ENCODE measurements at places on chromosomes 2 and 18.

- DNase-seq = no peak
Observed at GRCh38 chr18:46338766-46339165, 234.6 kb downstream of the HAUS1 start.

DNA sequence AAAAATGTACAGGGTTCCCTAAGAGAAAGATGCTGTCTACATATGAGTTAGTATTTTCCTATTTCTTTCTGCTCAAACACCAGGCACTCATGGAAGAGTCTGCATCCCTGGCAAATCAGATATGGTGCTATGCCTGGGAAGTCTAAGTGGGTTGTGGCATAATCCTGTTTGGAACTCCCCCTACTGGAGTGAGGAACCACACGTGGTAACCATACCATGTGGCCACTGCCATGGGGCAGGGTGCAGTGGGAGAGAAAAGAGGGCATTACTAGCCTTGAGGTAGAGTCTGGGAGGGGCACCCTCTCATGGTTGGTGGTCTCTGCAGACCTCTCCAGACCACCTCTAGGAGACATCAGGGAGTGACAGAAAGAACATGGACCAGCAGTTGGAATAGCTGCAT lies 257.9 kb upstream of the ATP5MC3 start:
- no peak for DNase-seq

- DNase-seq = no peak
Observed at GRCh38 chr2:9045595-9045994, 42.1 kb upstream of the MBOAT2 start.

DNA sequence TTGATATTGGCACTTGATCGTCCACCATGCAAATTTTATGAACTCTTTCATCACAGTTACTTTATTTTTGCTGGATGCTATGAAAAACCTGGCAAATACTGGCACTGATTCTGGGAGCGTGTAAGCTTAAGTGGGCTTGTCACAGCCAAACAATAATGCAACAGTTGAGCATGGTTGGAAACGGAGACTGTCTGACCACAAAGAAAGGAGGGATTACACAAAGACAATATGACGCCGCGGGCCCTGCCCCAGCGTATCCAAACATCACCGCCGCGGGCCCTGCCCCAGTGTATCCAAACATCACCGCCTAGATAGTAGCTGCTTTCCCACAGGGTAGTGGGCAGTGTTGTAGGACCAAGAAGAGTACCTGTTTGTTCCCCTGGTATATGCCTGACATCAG lies 135.9 kb downstream of the PRPF40A start:
- peak; percentile 15 for DNase-seq

GRCh38 chr2:7900593-7900992 lies 781.3 kb upstream of the ID2 start:
- no peak for DNase-seq

- no peak for DNase-seq
Observed at GRCh38 chr2:207260021-207260420, 94.3 kb upstream of the KLF7 start.

DNA sequence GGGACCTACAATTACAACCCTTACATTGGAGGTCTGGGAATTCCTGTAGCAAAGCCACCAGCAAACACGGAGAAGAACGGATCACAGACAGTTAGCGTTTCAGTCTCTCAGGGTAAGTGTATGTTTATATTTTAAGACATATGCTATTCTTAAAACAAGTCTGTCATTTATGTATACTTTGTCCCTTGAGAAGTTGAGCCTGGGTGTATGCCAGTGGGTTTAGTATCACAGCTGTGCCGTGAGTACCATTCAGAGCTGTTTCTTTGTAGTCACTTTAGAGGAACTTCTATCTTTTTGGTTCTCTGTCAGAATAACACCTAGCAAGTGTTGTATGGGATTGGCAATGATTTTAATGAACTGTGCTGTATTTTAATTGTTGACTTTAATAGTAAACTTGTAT lies 125.6 kb downstream of the BIRC6 start:
- DNase-seq = no peak

DNA sequence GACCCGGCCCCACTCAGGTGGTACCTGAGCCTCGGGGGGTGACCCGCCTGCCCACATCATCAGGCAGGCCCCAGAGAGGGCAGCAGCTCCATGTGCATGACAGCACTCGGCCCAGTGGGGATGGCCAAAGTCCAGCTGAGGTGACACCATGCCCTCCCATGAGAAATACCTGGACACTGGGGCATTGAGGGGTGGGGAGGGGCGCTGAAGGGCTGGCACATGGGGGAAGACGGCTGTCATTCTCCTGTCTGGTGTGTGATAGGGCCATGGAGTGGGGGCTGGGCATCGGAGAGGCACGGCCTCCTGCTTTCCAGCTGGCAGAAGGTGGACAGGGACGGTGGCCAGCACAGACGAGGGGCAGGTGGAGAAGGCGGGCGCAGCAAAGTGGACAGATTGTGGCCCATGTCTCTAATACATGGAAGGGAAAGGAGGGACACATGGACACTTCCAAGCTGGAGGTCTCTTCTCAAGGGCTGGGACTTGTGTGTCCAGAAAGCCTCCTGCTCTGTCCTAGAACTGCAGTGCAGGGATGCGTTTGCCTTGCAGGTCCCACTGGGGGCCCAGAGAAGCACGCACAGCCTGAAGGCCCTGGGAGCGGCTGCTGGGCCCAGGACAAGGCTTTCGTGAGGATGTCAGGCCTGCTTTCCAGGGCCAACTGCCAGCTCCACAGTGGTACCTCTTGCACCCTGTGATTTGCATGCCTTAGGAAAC lies 302.2 kb downstream of the NDUFA10 start:
- DNase-seq = no peak

DNA sequence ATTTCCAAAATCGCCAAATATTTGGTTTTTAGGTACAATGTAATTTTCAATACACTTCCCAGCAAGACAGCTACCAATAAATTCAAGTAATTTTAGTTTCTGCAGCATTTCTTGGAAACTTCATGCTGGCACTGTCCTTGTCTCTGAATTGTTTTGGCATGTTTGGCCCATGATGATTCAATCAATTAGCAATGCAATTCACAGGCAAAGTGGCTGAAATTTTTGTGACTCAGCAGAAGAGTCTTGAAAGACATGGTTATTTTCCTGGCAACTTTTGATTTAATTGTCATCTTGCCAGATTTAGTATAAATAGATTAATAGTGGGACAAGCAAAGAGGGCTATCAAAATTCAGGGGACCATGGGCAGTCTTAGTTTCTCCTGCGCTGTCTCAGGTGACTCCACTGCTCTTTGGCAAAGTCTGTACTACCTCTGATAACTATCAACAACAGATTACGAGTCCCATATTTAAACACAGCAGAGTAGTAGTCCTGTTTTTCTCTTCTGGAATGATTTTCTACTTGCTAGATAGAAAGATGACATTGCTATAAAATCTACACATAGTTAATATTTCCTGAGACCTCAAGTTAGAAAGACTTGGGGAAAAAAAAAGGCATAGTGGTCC lies 88.9 kb upstream of the CYP26B1 start:
- DNase-seq = no peak

- DNase-seq = peak; percentile 21
Observed at GRCh38 chr2:239164335-239164871, 236.4 kb downstream of the HDAC4 start.

- DNase-seq = no peak
Observed at GRCh38 chr2:10504994-10505820, 57.1 kb upstream of the ODC1 start.
